Adrenal gland (tissue), 19 donors: ENCODE measurements at places on chromosomes 5 and 9.
A peak's percentile ranks its signal among the peaks of the same experiment; 100 is the strongest.

DNA sequence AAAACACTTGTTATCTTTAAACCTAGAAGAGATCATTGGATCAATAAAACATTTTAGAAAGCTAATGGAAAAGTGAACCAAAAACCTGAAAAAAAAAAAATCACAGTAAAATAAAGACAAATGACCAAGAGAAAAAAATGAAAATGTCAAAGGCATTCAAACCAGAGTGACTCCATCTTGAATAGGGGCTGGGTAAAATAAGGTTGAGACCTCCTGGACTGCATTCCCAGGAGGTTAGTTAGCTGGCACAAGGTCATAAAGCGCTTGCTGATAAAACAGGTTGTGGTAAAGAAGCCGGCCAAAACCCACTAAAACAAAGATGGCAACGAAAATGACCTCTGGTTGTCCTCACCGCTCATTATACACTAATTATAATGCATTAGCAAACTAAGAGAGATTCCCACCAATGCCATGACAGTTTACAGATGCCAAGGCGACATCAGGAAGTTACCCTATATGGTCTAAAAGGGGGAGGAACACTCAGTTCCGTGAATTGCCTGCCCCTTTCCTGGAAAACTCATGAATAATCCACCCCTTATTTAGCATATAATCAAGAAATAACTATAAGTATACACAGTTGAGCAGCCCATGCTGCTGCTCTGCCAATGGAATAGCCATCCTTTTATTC is 116.7 kb upstream of the NEK6 start:
- no peak overlapping the region for H3K27ac ChIP-seq
- no peaks in the 10 kb centered on the region for H3K27me3 ChIP-seq
- no peaks in the 10 kb centered on the region for H3K36me3 ChIP-seq
- H3K4me3 ChIP-seq, result no peak overlapping the region
- H3K4me1 ChIP-seq, result no peaks in the 10 kb centered on the region
- no peak for DNase-seq

DNA sequence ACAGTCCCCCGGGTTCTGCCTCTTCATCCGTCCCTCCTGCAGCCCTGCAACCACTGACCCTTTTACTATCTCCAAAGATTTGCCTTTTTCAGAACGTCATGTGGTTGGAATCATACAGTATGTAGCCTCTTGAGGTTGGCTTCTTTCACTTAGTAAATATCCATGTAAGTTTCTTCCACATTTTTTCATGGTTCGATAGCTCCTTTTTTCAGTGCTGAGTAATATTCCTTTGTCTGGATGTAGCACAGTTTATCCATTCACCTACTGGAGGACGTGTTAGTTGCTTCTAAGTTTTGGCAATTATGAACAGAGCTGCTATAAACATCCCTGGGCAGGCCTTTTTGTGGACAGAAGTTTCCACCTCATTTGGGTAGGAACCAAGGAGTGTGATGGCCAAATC is 27.1 kb downstream of the PRRX2 start:
- DNase-seq, result no peak
- H3K27ac ChIP-seq, result no peak overlapping the region
- no peaks in the 10 kb centered on the region for H3K27me3 ChIP-seq
- no peaks in the 10 kb centered on the region for H3K4me1 ChIP-seq

DNA sequence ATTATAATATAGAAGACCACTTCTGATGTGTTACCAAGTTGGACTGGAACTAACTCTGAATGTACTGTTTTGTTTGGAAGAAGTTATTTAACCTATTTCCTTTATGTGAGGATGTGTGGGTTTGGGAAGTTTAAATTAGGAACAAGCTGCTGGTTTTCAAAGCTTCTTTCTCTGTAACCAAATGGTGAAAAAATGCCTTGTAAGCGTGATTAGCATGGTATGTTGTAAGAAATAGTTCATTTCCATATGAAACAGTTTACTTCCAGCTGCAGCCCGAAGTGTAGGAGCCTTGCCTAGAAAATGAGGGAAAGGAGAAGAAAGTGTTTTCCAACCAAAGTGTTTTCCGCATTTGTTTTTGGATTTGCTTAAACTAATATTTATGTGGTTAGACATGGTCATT is 36.0 kb downstream of the TTC1 start:
- peaks cover 27% of the 10 kb centered on the region for H3K36me3 ChIP-seq
- no peak for DNase-seq
- H3K27ac ChIP-seq, result no peak overlapping the region
- H3K4me1 ChIP-seq, result no peaks in the 10 kb centered on the region
- no peaks in the 10 kb centered on the region for H3K27me3 ChIP-seq

GRCh38 chr5:37182667-37183066 is 66.5 kb downstream of the CPLANE1 start:
- no peaks in the 10 kb centered on the region for H3K4me1 ChIP-seq
- no peak overlapping the region for H3K27ac ChIP-seq
- no peaks in the 10 kb centered on the region for H3K27me3 ChIP-seq

DNA sequence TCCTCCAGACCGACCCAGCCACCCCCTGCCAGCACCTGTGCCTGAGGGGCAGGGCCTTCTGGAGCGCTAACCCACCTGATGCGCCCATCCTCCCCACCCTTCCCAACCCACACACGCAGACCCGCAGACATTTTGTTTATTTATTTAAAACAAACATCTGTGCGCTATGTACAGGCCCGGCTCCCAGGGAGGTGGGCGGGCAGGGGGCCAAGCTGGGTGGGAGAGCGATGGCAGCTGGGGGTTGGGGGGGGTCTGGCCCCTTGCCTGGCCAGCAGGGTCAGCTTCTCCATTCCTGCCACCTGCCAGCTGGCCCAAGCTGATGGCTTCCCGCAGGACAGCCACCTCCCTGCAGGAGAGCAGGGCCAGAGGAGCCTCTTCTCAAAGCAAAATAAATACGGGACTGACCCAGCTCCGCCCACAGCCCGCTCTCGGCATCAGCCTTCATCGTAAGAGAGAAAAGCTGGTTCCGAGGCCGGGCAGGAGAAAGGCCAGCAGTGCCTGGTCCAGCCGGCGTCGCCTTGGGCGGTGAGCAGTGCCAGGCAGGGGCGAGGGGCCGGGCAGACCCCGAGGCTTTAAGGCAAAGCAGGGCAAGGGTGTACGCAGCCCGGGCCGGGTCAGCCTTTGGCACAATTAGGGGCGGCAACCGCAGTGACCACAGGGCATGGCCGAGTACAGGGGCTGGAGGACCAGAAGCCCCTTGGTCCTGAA is 10.9 kb upstream of the CLIC3 start:
- H3K4me1 ChIP-seq, result no peaks in the 10 kb centered on the region
- no peak overlapping the region for H3K27ac ChIP-seq
- H3K4me3 ChIP-seq, result no peak overlapping the region
- no peaks in the 10 kb centered on the region for H3K27me3 ChIP-seq
- peaks cover 14% of the 10 kb centered on the region for H3K36me3 ChIP-seq
- DNase-seq, result no peak

GRCh38 chr5:157259699-157260098 is 6.2 kb upstream of the CYFIP2 start:
- H3K4me3 ChIP-seq, result no peak overlapping the region
- no peaks in the 10 kb centered on the region for H3K27me3 ChIP-seq
- no peak overlapping the region for H3K27ac ChIP-seq
- no peaks in the 10 kb centered on the region for H3K36me3 ChIP-seq
- DNase-seq, result no peak
- H3K4me1 ChIP-seq, result no peaks in the 10 kb centered on the region

DNA sequence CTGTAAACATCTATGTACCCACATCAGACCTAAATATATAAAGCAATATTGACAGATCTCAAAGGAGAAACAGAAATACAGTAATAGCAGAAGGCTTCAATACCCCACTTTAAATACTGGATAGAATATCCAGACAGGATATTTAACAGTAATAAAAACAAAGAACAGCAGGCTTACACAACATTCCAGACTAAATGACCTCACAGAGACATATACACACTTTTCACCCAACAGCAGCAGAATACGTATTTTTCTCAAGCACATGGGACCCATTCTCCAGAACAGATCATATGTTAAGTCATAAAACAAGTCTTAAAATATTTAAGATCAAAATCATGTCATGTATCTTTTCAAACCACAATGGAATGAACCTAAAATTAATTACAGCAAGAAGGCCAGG is 76.8 kb downstream of the CAMSAP1 start:
- peaks cover 4% of the 10 kb centered on the region for H3K36me3 ChIP-seq
- DNase-seq, result no peak
- no peak overlapping the region for H3K4me3 ChIP-seq
- H3K27me3 ChIP-seq, result no peaks in the 10 kb centered on the region
- no peaks in the 10 kb centered on the region for H3K4me1 ChIP-seq

DNA sequence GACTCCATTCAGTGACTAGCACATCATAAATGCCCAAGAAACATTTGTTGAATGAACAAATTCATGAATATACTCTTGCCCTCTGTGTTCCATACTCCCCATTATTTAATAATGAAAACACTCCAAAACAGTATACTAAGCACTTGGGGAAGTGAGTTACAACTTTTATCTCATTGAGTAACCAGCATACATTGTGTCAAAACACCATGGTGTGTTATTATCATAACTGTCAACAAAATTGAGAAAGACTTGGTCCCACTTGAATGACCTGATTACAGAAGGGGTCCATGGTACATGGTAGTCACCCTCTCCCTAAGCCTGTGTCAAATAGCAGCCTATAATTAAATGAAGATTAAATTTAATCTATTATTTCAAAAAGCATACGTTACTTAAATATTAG is 16.2 kb downstream of the ANKH start:
- DNase-seq, result no peak
- H3K27ac ChIP-seq, result no peak overlapping the region
- H3K4me1 ChIP-seq, result no peaks in the 10 kb centered on the region
- no peaks in the 10 kb centered on the region for H3K36me3 ChIP-seq
- no peak overlapping the region for H3K4me3 ChIP-seq
- H3K27me3 ChIP-seq, result no peaks in the 10 kb centered on the region

DNA sequence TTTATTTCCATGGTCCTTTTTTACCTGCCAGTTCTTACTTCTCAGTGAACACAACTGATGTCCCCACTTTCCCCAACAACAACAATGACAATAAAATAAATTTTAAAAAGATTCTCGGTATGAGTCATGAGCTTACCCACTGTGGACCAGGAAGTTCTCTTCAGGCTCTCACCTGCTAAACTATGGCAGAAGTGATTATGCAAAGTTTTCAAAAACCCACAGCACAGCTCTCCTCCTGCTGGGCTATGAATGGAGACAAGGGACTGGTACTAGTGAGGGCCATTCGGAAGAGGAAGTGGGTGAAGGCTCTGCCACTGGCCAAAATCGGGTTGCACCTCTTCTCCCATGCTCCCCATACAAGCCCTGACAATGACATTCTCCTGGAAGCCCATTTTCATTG is 429.4 kb downstream of the PIK3R1 start:
- H3K4me3 ChIP-seq, result no peak overlapping the region
- H3K27ac ChIP-seq, result no peak overlapping the region
- no peaks in the 10 kb centered on the region for H3K4me1 ChIP-seq

- H3K4me1 ChIP-seq, result peaks cover 5% of the 10 kb centered on the region
- no peak for DNase-seq
- no peaks in the 10 kb centered on the region for H3K36me3 ChIP-seq
- H3K4me3 ChIP-seq, result no peak overlapping the region
These were observed 209.9 kb downstream of the AOPEP start for GRCh38 chr9:94936419-94936818.

DNA sequence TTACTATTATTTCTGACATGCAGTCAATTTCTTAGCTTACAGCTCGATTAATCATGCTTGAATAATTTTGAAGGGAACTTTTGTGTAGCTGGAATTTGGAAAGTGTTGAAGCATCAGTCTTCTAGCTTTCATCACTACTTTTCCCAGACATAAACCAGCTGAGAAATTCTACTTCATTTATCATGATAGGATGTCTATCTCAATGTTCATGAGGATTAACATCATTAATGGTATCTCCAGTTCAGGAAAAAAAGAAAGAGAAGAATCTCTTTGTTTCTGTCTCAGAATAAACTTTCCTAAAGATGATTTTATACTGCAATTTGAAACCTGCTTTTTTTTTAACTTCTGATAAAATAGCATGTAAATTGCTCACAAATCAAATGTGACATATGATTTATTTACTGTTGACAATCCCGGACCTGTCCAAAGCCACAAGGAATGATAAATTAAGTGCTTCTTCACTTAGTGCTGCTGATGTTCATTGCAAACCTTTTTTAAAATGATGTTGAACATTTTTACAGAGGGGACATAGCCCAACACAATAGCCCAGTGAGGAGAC is 412.1 kb upstream of the CLINT1 start:
- H3K36me3 ChIP-seq, result no peaks in the 10 kb centered on the region
- H3K27ac ChIP-seq, result no peak overlapping the region
- H3K27me3 ChIP-seq, result no peaks in the 10 kb centered on the region
- DNase-seq, result no peak
- no peak overlapping the region for H3K4me3 ChIP-seq

- H3K4me3 ChIP-seq, result peak overlapping the region; percentile 88
- no peaks in the 10 kb centered on the region for H3K36me3 ChIP-seq
- peaks cover 25% of the 10 kb centered on the region for H3K4me1 ChIP-seq
These were observed 2.2 kb downstream of the RAD23B start for GRCh38 chr9:107285286-107285685.

GRCh38 chr5:91182763-91183162 is 200.4 kb downstream of the ARRDC3 start:
- H3K27me3 ChIP-seq, result no peaks in the 10 kb centered on the region
- no peak for DNase-seq
- H3K4me1 ChIP-seq, result no peaks in the 10 kb centered on the region
- no peak overlapping the region for H3K4me3 ChIP-seq
- H3K27ac ChIP-seq, result no peak overlapping the region

DNA sequence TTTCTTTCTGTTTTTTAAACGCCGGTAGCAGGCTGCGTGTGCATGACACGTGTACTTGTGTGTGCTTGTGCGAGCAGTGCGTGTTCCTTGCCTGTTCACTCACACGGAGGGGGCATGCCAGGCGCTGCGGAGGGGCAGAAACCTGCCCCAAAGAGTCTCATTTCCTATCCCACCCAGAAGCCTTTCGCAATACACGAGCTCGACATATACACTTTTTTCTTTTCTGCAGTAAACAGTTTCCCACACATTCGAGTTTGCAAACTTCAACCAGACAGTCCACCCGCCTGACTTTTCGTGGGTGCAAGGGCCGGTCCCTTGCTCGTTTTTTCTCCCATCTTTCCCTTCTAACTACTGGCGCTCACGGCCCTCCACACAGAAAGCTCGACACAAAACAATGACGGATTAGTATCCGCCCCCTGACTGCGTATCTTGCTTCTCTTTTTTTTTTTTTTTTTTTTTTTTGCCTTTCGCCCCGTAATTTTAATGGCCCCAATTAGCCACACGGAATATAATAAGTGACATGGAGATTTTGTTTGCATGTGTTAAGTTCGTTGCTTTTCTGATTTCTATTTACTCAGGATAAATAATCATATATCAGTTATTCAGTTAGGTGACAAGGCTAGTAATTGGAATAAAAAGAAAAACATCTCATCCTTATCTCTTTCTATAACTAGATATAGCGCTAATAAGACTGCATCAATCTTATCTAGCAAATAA is 5.3 kb upstream of the OTP start:
- no peak overlapping the region for H3K4me3 ChIP-seq
- peaks cover 4% of the 10 kb centered on the region for H3K4me1 ChIP-seq
- no peak for DNase-seq
- H3K27ac ChIP-seq, result no peak overlapping the region
- H3K36me3 ChIP-seq, result no peaks in the 10 kb centered on the region
